Activated CD8-positive, alpha-beta memory T cell treated with anti-CD3 and anti-CD28 coated beads, Interleukin-2, amount 10 ng/mL, durations not matched to agents 7 days and 5 days (primary cell): ENCODE measurements at places on chromosomes 4 and X. TPM values are rescaled to one million over a fixed set of nuclear protein-coding genes. Genes with fewer than 3 reads are reported as not detected.

The ELOVL6 gene
- 20.8 TPM for total RNA-seq

The ATP11C gene
- 13.3 TPM for total RNA-seq

The MCF2 gene
- 0.23 TPM for total RNA-seq

The NSDHL gene
- 16.3 TPM for total RNA-seq

The MXRA5 gene
- not detected for total RNA-seq

The HERC5 gene
- total RNA-seq: 69.6 TPM

The GC gene
- total RNA-seq: not detected

The F8A2 gene
- total RNA-seq: not detected

The TMPRSS11D gene
- total RNA-seq: not detected

The SSX1 gene
- total RNA-seq: not detected

The ASB5 gene
- not detected for total RNA-seq

The RAB33A gene
- 41.1 TPM for total RNA-seq

The CXorf49 gene
- not detected for total RNA-seq

The UGT2B7 gene
- total RNA-seq: not detected

The GPM6B gene
- not detected for total RNA-seq

The FGFBP1 gene
- total RNA-seq: not detected

The FRMPD4 gene
- not detected for total RNA-seq

The SSX4 gene
- not detected for total RNA-seq

The TRPC3 gene
- total RNA-seq: 0.84 TPM

The POU3F4 gene
- not detected for total RNA-seq

The SYP gene
- 3.9 TPM for total RNA-seq

The ODAPH gene
- 3.8 TPM for total RNA-seq

The AKAP4 gene
- total RNA-seq: not detected

The DNAAF6 gene
- total RNA-seq: not detected

The ZGRF1 gene
- 59.5 TPM for total RNA-seq

The DACH2 gene
- total RNA-seq: not detected

The CT45A10 gene
- not detected for total RNA-seq

The SNX25 gene
- total RNA-seq: 16.9 TPM

The GABRB1 gene
- total RNA-seq: not detected

The WDFY3 gene
- 0.66 TPM for total RNA-seq

The SLC49A3 gene
- 1.5 TPM for total RNA-seq

The FREM3 gene
- total RNA-seq: not detected

The HSFX4 gene
- not detected for total RNA-seq

The SHROOM2 gene
- not detected for total RNA-seq

The PITX2 gene
- total RNA-seq: not detected

The PABPC1L2A gene
- total RNA-seq: not detected

The PRKG2 gene
- total RNA-seq: 0.58 TPM

The SRPK3 gene
- total RNA-seq: not detected

The MGST2 gene
- 21.1 TPM for total RNA-seq

The CHRDL1 gene
- total RNA-seq: not detected

The GAGE12H gene
- not detected for total RNA-seq

The GUCY1A1 gene
- not detected for total RNA-seq

The KLHL34 gene
- 0.16 TPM for total RNA-seq

The PCSK1N gene
- total RNA-seq: 0.93 TPM

The ZDHHC15 gene
- total RNA-seq: not detected

The MMAA gene
- total RNA-seq: 13.5 TPM

The ZIC3 gene
- not detected for total RNA-seq

The FAAH2 gene
- 2.2 TPM for total RNA-seq

The FRG2 gene
- total RNA-seq: not detected

The SMARCA5 gene
- total RNA-seq: 51.8 TPM

The DIPK2B gene
- not detected for total RNA-seq
